ENCODE measurements at places on chromosomes 16 and 17.

DNA sequence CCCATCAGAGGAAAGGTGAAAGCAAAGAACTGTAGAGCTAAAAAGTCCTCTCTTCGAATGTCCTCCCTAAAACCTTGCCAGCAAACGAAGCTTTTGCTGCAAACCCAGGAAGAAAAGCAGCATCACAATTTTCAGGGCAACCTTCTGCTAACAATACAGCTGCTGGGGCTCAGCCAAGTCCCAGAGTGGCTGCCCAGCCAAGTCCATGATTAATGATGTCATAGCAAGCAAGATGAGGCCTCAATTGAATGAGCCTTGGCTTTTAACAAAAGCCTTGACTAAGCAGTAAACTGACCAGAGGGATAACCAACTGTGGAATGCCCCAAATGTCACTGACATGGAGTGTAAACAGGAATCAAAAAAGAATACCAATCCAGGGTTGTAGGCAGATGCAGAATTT lies 342.7 kb downstream of the PMP22 start:
- H3K4me3 ChIP-seq, result no peak overlapping the region
- DNase-seq, result no peak
- no peaks in the 10 kb centered on the region for H3K36me3 ChIP-seq
- H3K27me3 ChIP-seq, result no peaks in the 10 kb centered on the region

DNA sequence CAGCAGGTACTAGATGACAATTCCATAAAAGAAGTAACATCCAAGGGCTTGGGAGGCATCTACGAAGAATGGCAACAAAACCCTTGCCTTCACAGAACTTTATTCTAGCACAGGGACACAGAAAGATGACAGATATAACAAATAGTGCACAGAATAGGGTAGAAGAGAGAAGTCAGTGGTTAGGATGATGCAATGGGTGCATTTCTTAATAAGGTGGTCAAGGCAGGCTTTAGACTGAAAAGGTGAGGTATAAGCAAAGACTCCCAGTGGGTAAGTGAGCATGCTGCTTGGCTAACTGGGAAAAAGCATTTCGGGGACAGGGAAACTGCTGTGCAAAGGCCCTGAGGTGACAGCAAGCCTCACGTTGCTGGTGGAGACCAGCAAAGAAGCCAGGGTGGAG lies 175.9 kb downstream of the XYLT1 start:
- H3K4me1 ChIP-seq, result peaks cover 40% of the 10 kb centered on the region
- H3K36me3 ChIP-seq, result no peaks in the 10 kb centered on the region
- H3K4me3 ChIP-seq, result no peak overlapping the region

DNA sequence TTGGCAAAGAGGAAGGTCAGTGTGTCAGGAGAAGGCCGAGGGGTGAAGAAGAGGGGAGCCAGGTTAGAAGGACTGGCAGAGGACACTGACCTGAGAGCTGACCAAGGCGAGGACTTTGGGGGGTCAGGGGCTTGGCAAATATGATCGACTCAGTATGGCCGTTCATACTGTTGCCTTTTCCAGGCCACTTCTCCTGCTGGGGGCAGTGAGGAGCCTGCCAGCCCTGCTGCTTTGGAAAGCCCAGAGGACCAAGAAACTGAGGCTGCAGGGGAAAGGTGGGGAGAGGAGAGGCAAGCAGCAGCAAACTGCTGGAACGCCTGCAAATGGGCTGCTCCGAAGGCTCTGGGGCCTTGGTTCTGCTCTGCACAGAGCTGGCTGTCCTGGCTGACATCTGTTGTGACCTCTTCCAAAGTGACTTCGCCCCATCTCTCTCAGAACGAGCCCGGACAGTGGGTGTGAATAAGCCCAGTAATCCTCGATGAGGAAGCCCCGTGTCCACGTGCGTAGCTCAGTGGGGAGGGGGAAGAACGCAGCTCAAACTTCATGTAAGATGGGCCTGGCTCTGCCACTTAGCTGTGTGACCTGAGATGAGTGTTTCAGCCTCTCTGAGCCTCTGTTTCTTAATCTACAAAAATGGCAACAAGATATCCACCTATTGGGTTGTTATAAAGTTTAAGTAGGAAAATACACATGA lies 111.3 kb downstream of the SALL1 start:
- H3K27me3 ChIP-seq, result no peaks in the 10 kb centered on the region
- no peak overlapping the region for H3K4me3 ChIP-seq
- no peak for DNase-seq
- no peaks in the 10 kb centered on the region for H3K4me1 ChIP-seq

- no peaks in the 10 kb centered on the region for H3K36me3 ChIP-seq
- H3K4me1 ChIP-seq, result no peaks in the 10 kb centered on the region
- H3K27ac ChIP-seq, result no peak overlapping the region
- no peak for DNase-seq
Measured at GRCh38 chr16:77946823-77947222, 75.5 kb upstream of the CLEC3A start.

- no peaks in the 10 kb centered on the region for H3K36me3 ChIP-seq
- H3K4me1 ChIP-seq, result no peaks in the 10 kb centered on the region
- no peak overlapping the region for H3K4me3 ChIP-seq
- H3K27me3 ChIP-seq, result no peaks in the 10 kb centered on the region
- H3K27ac ChIP-seq, result no peak overlapping the region
Measured at GRCh38 chr17:72004611-72005331, 116.0 kb upstream of the SOX9 start.

DNA sequence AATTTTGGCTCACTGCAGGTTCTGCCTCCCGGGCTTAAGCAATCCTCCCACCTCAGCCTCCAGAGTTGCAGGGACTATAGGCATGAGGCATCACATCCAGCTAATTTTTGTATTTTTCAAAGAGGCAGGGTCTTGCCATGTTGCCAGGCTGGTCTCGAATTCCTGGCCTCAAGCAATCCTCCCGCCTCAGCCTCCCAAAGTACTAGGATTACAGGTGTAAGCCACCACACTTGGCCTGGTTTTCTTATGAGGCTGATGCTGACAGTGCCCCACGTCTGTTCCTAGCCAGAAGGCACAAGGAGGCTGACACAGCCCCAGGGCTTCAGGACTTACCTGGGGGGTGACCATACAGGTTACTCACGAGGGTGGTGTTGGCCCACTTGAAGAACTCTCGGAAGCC lies 33.9 kb upstream of the GCSH start:
- no peaks in the 10 kb centered on the region for H3K36me3 ChIP-seq
- H3K4me3 ChIP-seq, result no peak overlapping the region
- no peaks in the 10 kb centered on the region for H3K27me3 ChIP-seq

- H3K36me3 ChIP-seq, result peaks cover 51% of the 10 kb centered on the region
- no peak for DNase-seq
- no peak overlapping the region for H3K4me3 ChIP-seq
- H3K4me1 ChIP-seq, result peaks cover 69% of the 10 kb centered on the region
- H3K27me3 ChIP-seq, result no peaks in the 10 kb centered on the region
- H3K27ac ChIP-seq, result peak overlapping the region; percentile 89
Measured at GRCh38 chr17:4944554-4945175, 3.7 kb downstream of the PFN1 start.

- H3K27ac ChIP-seq, result no peak overlapping the region
- H3K4me3 ChIP-seq, result no peak overlapping the region
- no peaks in the 10 kb centered on the region for H3K4me1 ChIP-seq
- no peaks in the 10 kb centered on the region for H3K36me3 ChIP-seq
- no peaks in the 10 kb centered on the region for H3K27me3 ChIP-seq
- no peak for DNase-seq
Measured at GRCh38 chr16:5041600-5042133, 7.9 kb upstream of the NAGPA start.

DNA sequence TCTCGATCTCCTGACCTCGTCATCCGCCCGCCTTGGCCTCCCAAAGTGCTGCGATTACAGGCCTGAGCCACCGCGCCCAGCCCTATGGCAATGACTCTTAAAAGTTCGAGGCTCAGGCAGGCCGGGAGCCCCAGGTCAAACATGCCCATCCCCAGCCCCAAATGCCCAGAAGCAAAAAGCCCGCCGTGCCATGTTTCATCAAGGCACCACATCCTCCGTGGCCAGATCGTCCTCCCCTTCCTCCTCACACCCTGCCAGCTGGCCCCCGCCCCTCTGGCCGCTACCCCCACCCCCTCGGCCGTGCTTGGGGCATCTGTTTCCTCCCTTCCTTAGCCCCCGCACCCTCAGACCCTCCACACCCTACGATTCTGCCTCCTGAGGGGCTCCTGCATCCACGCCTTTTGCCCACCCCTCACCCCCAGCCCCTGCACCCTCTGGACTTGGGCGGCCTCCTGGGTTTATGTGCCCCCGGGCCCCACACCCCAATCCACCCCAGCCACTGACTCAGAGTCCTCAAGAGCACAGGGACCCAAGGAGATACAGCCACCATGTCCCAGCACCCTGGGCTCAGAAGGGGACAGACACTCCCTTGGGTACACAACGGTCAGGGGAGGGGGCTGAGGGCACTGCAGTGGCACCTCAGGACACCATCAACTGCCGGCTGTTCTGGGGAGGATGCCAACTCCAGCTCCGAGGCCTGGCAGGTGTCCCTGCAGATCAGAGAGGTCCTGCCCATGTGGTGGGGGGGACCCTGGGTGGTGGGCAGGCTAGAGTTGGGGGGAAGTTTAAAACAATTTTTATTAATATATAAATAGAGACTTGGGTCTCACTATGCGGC lies 7.1 kb downstream of the CTRB1 start:
- H3K27me3 ChIP-seq, result no peaks in the 10 kb centered on the region
- no peak for DNase-seq
- H3K36me3 ChIP-seq, result peaks cover 36% of the 10 kb centered on the region
- no peak overlapping the region for H3K4me3 ChIP-seq
- H3K27ac ChIP-seq, result no peak overlapping the region

DNA sequence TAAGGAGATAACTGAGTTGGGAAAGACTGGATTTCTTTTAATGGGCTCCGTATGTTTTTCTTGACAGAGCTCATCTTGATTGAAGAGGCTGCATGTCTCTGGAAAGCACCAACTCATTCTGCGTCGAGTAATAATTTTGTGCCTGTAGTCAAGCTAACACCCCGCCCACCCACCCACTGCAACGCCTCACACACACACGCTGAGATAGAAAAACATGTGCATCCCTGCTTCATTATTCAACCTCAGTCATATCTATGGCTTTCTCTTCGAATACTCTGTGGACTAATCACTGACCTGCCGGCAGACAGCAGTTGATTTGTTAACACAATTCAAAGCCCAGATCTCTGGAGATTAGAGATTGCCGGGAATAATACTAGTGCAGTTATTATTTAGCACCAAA lies 220.2 kb upstream of the TOM1L1 start:
- H3K27ac ChIP-seq, result no peak overlapping the region
- H3K36me3 ChIP-seq, result no peaks in the 10 kb centered on the region
- H3K27me3 ChIP-seq, result no peaks in the 10 kb centered on the region
- DNase-seq, result no peak
- H3K4me3 ChIP-seq, result no peak overlapping the region

GRCh38 chr16:31009120-31009519 lies 1.3 kb downstream of the STX1B start:
- H3K27ac ChIP-seq, result no peak overlapping the region
- peaks cover 58% of the 10 kb centered on the region for H3K27me3 ChIP-seq
- H3K4me3 ChIP-seq, result no peak overlapping the region
- no peaks in the 10 kb centered on the region for H3K4me1 ChIP-seq
- DNase-seq, result no peak

GRCh38 chr16:19696328-19696727 lies 21.7 kb downstream of the KNOP1 start:
- no peaks in the 10 kb centered on the region for H3K36me3 ChIP-seq
- peak overlapping the region; percentile 83 for H3K27ac ChIP-seq
- peak; percentile 81 for DNase-seq
- no peaks in the 10 kb centered on the region for H3K4me1 ChIP-seq
- H3K27me3 ChIP-seq, result no peaks in the 10 kb centered on the region

GRCh38 chr16:81505011-81505661 lies 60.5 kb downstream of the CMIP start:
- peak overlapping the region; percentile 23 for H3K27ac ChIP-seq
- no peak overlapping the region for H3K4me3 ChIP-seq
- H3K27me3 ChIP-seq, result no peaks in the 10 kb centered on the region

DNA sequence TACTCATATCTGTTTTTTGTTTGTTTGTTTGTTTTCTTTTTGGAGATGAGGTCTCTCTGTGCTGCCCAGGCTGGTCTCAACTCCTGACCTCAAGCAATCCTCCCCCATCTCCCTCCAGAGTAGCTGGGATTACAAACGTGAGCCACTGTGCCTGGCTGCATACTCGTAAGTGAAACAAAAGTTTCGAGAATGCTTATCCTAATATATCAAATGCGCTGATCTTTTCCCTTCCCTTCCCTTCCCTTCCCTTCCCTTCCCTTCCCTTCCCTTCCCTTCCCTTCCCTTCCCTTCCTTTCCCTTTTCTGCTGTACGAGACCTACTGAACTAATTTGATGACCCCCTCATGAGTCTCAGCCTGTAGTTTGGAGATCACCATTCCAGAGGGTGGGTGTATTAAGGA lies 122.1 kb downstream of the RGS9 start:
- H3K4me3 ChIP-seq, result no peak overlapping the region
- H3K27me3 ChIP-seq, result no peaks in the 10 kb centered on the region
- no peak overlapping the region for H3K27ac ChIP-seq

- H3K4me3 ChIP-seq, result no peak overlapping the region
- H3K36me3 ChIP-seq, result no peaks in the 10 kb centered on the region
- no peak overlapping the region for H3K27ac ChIP-seq
- H3K27me3 ChIP-seq, result no peaks in the 10 kb centered on the region
- peaks cover 9% of the 10 kb centered on the region for H3K4me1 ChIP-seq
Measured at GRCh38 chr17:66448026-66448639, 145.7 kb downstream of the PRKCA start.

DNA sequence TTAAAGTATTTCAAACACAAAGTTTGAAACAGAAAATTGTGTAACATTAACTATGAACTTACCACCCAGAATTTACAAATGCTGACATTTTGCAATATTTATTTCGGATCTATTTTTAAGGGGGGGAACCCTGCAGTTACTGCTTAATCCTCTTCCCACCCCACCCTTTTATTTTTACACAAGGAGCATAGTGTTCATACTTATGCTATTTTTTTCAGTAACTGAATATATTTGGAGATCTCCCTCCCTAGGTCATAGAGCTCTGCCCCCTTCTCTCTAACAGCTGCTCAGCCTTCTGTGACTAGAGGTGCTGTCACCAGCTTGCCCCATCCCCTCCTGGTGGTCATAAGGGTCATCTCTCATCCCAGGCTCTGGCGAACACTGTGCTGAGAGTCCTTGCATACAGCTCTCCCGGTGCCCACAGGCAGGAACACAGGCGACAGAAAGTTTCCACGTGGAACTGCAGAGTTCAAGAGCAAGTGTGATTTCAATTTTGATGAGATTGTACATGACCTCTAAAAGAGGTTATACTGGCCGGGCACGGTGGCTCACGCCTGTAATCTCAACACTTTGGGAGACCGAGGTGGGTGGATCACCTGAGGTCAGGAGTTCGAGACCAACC lies 44.2 kb downstream of the SNX20 start:
- DNase-seq, result no peak
- H3K27ac ChIP-seq, result no peak overlapping the region
- no peak overlapping the region for H3K4me3 ChIP-seq
- H3K4me1 ChIP-seq, result no peaks in the 10 kb centered on the region
- H3K36me3 ChIP-seq, result peaks cover 19% of the 10 kb centered on the region

GRCh38 chr16:2497695-2498484 lies 15.9 kb upstream of the ATP6V0C start:
- no peak overlapping the region for H3K4me3 ChIP-seq
- H3K27ac ChIP-seq, result no peak overlapping the region
- no peaks in the 10 kb centered on the region for H3K27me3 ChIP-seq

GRCh38 chr16:75104836-75105235 lies 11.7 kb downstream of the LDHD start:
- H3K27me3 ChIP-seq, result no peaks in the 10 kb centered on the region
- no peak overlapping the region for H3K4me3 ChIP-seq
- peak overlapping the region; percentile 84 for H3K27ac ChIP-seq
- H3K4me1 ChIP-seq, result peaks cover 52% of the 10 kb centered on the region
